ENCODE measurements at places on chromosomes 7 and 10.

DNA sequence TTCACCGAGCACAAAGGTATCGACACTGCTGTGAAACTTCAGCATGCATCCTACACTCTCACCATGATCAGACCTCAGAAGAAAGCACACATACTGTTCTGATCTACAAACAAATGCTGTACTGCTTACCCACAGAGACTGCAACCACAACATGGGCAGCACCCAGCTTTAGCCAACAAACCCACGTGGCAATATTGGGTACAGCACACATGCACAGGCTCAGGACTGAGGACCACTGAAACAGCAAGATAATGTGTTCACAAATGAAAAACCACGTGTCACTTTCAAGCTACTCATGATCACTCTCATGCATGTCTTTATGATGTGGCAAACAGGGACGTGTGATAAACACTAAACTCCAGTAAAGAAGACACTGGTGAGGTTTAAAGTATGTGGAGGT is 119.3 kb upstream of the PTN start:
- DNase-seq, result no peak

GRCh38 chr7:79923953-79924352 is 210.7 kb upstream of the GNAI1 start:
- DNase-seq, result no peak

DNA sequence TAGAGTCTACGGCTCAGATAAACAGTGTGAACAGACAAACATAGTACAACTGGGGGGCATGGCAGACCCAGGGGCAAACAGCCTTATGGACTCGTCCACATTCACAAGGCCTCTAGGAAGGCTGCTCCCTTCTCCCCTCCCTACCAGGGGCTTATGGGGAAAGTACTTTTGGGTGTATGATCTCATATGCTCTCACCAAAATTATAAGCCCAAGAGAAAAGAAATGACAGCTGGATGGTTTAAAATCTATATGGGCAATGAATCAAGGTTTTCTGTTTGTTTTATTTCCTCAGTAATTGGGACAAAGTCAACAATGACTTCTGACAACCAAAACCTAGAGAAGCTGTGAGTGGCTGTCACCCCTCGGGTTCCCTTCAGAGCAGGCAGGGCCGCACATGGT is 144.4 kb downstream of the PKD1L1 start:
- no peak for DNase-seq

DNA sequence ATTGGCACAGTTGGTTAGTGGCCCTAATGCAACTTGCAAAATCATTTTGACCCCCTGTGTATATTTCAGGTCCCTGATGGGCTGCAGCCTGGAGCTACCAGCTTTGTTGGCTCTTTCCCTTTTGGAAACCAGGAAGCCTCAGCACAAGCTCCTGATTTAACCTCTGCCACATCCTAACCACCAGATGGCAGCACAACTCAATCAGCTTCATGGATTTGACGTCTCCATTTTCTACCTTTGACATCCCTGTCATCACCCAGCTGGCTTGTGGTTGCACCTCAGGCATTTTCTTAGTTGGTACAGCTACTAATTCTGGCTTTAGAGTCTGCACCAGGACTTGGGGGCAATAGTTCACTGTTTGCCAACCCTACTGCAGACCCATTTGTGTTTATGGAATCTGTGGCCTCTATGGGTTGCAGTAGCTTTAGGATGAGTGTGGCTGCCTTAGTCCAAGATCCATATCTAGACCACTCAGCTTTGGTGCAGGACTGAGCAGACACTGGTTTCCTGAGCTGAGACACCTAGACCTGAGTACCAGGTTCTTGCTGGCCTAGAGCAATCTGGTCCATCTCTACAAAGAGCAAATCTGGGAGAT is 456.2 kb downstream of the REEP3 start:
- no peak for DNase-seq

- DNase-seq, result no peak
Observed at GRCh38 chr10:24114556-24114955, 94.4 kb upstream of the KIAA1217 start.

GRCh38 chr10:56823849-56824248 is 462.8 kb upstream of the ZWINT start:
- DNase-seq, result no peak

- DNase-seq, result no peak
Observed at GRCh38 chr7:35249537-35249907, 4.4 kb downstream of the TBX20 start.

DNA sequence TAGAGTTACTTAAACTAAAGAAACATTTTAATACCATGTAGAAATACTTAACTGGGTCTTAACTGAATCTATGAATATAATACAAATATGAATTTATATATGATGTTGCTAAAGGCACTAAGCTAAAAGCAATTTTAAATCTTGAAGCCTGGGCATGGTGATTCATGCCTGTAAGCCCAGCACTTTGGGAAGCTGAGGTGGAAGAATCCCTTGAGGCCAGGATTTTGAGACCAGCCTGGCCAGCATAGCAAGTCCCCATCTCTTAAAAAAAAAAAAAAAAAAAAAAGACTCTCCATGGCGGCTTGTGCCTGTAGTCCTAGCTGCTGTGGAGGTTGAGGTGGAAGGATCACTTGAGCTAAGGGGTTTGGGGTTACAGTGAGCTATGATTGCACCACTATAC is 95.3 kb downstream of the CCSER2 start:
- DNase-seq, result no peak

DNA sequence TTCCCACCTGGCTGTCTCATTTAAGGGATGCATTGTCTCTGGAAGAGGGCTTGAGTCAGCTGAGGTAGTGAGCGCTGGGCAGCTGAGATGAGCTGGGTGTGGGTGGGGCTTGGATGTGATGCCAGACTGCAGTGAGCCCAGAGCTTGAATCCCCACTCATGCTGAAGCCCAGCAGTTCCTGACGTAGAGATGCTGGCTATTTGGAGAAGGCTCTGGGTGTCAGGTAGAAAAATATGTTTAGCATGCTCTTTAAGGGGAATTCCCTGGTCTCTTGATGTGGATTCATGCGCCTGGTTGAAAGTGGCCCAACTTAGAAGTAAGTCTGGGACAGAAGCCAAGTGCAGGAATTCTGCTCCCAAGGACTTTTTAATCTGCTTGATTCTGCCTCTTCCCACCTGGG is 241.5 kb upstream of the IGFBP3 start:
- no peak for DNase-seq
